Activated T-helper 17 cell treated with anti-CD3 and anti-CD28 coated beads, Interleukin-2, amount 50 U/mL, for 72 hours (primary cell): ENCODE measurements at places on chromosomes 16 and 17. TPM values are rescaled to one million over a fixed set of nuclear protein-coding genes. Genes with fewer than 3 reads are reported as not detected.

The WNT9B gene
- not detected for total RNA-seq

The PRSS8 gene
- not detected for total RNA-seq

The KRTAP3-2 gene
- not detected for total RNA-seq

The HLF gene
- 46.3 TPM for total RNA-seq

The FBXW10 gene
- total RNA-seq, result not detected

The KRT33A gene
- not detected for total RNA-seq

The CFAP119 gene
- 2.9 TPM for total RNA-seq

The ZNF385C gene
- 0.48 TPM for total RNA-seq

The TOX3 gene
- not detected for total RNA-seq

The C16orf92 gene
- total RNA-seq, result not detected
